Naive thymus-derived CD4-positive, alpha-beta T cell (primary cell): ENCODE measurements at places on chromosomes 12 and 14.

DNA sequence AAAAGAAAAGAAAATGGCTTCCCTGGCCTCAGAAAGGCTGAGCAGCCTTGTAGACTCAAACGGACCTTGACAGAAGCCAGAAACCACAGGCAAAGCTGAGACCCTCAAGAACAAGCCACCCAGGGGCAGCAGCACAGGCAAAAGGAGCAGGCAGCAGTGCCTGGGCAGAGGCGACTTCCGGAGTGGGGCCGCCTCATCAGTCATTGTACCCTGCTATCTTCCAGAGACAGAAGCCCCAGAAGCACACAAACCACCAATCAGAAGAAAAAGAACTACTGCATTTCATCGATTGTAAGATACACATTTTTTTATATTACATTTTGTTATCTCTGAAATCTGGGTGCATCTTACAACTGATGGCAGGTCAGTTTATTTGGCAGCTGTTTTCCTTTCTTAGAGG, 58.2 kb upstream of the ZFP36L1 start:
- no peak for DNase-seq

- DNase-seq, result no peak
Observed at GRCh38 chr12:13119826-13120225, 16.4 kb upstream of the GSG1 start.

DNA sequence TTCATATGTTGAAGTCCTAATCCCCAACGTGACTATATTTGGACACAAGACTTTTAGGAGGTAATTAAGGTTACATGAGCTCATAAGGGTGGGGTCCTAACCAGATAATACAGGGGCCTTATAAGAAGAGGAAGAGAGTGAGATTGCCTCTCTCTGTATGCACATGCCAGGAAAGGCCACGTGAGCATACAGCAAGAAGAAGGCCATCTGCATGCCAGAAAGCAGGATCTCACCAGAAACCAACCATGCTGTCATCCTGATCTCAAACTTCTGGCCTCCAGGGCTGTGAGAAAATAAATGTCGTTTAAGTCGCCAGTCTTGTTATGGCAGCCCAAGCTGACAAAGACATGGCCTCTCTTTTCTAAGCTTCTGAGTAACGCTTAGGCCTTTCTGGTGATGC, 69.0 kb upstream of the GPHB5 start:
- no peak for DNase-seq

DNA sequence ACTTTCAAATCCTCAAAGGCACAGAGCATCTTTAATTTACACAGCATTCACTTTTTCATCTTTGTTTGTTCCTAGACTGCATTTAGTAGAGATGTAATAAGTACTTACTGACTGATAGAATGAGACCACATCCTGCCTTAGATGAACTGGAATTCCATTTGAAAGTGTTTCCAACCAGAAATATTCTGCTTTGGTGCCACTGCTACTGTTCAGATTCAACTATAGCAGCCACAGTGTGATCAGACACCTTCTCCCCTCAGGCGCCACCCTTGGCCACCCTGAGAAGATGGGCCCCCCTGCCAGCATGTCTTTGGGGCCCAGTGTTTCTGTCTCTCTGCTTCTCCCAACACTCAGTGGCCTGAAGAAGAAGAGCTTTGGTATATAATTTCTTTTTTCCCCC, 449.1 kb downstream of the RAD51B start:
- peak; percentile 23 for DNase-seq

GRCh38 chr12:89326239-89327040, 25.9 kb downstream of the DUSP6 start:
- no peak for DNase-seq

DNA sequence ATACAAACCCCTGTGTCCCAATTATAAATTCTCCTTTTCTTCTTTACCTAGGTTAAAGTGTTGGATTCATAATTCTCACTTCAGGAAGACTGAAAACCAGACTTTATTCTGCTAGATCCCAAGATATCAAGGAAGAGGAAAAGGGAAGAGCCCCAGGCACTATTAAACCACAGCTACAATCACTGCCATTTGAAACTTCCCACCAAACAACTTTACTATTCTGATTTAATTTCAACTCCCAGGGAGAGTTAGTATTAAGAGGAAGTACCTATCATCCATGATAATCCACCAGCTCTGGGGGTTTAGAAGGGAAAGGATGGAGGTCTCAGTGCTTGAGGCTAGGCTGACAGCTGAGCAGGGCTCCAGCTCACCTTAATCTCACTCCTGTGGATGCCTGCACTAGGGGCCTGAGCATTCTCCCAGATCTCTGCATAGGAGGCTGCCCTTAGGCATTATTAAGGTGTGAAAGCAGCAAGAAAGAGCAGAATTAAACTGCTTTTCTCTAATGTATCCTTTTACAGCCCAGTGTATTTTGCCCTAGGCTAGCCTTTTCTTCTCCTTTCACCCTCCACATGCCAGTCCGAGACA, 52.9 kb downstream of the MYF5 start:
- no peak for DNase-seq

DNA sequence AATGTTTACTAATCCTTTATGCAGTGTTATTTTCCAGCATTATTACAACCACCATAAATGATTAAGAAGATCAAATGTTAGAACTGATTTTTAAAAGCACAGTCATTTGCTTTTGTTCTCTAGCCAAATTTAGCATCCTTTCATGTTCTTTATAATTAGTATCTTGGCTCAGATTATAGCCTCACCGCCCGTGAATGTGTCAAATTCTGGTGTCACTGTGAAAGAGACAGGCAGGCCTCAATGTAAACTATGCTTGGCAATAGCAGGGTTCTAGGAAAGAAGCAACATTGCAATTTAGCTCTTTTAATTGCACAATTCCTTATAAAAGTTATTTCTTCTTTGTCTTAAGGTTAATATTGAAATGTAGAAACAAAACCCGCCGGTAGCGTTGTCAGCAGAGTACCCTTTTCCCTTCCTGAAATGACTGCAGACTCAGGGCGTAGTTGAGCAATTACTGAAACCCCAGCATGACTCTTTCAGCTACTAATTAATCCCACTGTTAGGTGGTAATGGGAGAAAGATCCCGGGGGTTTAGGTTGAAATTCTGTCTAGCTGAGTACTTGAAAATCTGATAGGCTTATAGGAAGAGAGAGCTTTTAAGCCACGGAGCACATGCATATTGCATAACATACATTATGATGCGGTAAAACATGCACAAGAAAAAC, 1600.5 kb upstream of the SEL1L start:
- DNase-seq, result no peak

GRCh38 chr14:88470542-88471440, 84.0 kb downstream of the PTPN21 start:
- no peak for DNase-seq

DNA sequence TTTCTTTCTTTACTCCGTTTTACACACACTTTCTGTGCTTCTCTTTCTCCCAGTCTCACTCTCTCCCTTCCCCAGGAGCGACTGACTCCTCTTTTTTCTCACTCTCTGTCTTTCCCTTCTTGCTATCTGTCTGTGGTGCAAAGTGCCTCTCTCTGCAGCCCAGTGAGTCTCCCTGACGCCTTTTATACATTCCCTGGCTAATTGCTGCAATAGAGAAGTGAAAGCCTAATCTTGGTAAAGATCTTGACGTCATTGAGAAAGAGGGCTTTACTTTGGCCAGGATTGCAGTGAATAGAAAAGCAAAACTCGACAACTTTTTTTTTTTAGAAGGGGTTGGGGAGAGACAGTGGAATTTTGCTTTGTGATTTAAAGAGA, 706 bp upstream of the DIO2 start:
- no peak for DNase-seq

DNA sequence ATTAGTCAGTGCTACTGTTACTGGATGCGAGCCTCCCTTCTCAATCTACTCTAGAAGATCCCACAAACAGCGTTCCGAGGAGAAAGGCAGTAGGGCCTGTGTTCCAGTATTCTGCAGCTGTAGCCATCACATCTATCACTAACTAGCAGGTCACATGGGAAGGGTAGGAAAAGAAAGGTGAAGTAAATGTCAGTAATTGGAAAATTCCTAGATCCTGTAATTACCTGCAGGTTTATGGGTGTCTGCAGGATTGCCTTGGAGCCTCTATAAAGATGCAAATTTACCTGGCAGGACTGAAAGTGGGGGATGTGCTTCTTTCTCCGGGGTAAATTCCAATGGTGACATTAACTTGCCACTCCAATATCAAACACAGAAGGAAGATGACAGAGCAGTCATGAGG, 77.8 kb downstream of the FERMT2 start:
- DNase-seq, result no peak

DNA sequence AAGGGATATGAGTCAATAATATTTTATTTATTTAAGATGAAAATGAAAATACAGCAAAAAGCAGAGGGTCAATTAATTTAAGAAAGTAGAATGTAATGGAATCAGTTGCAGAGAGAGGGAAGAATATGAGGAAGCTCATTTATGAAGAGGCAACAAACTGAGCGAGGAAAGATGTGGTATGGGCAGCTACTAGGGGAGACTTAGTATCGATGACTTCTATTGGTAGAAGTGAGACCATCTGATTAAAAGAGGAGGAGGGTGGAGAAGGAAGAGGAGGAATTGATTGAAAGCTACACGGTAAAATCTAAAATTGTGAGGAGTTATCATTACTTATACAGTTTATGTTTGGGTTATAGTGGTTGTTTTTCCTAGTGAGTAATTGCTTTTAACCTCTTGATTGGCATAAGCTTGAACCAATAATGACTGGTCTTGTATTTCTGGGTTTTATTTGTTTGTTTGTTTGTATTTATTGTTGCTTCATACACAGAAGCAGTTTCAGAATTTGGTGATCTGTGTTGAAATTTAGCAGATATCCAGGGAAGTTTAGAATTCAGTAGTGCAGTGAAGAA, 121.0 kb downstream of the LRRIQ1 start:
- DNase-seq, result no peak

DNA sequence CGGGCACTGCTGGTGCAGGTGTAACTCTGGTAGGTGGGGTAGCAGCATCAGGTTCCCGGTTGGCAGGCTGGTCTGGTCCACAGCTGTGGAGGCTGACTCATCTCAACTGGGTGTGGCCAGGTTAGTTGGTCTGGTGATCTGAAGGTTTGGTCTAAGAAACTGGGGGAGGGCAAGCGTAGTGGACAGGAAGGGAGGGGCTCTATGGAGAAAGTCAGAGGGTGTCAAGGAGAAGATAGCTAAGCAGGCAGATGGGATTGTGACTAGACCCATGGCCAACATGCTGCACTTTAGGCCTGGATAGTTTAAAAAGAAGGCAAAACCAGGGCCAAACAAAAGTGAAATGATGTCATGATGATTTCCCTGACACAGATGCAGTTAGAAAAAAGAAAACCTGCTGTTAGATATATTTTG, 7.9 kb downstream of the TRIM9 start:
- DNase-seq, result no peak
